Stimulated activated CD8-positive, alpha-beta memory T cell treated with anti-CD3 and anti-CD28 coated beads, Interleukin-2, amount 100 ng/mL, for 1 hour (primary cell): ENCODE measurements at places on chromosomes 12 and 14.
A peak's percentile ranks its signal among the peaks of the same experiment; 100 is the strongest.

- DNase-seq = no peak
Observed at GRCh38 chr12:32874078-32874477, 22.5 kb downstream of the PKP2 start.

- no peak for DNase-seq
Observed at GRCh38 chr12:88057994-88058718, 29.0 kb upstream of the C12orf50 start.

- no peak for DNase-seq
Observed at GRCh38 chr14:34231626-34232025, 230.4 kb downstream of the SPTSSA start.

DNA sequence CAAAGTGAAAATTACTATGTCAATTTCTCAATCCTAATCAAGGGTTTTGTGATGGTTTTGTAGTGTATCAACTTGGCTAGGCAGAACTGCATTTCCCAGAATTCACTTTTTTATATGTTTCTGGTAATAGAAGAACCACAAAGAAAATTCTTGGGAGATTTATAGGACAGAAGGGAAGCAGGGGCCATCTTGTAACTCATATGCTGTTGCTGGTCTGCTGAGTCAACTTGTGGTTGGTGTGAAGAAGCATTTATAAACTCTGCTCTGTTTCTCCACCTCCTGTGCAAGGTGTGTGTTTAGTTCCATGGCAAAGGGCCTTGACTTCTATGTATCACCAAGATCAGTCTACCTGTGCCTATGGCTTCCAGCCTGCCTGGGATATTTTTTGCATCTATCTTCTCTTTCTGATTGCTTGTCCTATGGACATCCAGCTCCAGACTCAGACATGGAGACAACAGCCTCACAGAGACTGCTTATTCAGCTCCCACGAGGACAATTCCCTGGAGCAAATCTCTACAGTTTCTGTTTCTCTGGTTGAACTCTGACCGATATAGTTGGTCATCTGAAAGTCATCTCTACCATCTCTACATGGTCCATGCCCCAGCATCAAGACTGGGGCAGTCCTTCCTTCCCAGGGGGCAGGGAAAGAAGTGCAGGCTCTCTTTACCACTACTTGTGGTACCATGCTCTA, 364.3 kb upstream of the DDHD1 start:
- DNase-seq = no peak

GRCh38 chr12:131407221-131408035, 303.5 kb upstream of the SFSWAP start:
- DNase-seq = no peak

DNA sequence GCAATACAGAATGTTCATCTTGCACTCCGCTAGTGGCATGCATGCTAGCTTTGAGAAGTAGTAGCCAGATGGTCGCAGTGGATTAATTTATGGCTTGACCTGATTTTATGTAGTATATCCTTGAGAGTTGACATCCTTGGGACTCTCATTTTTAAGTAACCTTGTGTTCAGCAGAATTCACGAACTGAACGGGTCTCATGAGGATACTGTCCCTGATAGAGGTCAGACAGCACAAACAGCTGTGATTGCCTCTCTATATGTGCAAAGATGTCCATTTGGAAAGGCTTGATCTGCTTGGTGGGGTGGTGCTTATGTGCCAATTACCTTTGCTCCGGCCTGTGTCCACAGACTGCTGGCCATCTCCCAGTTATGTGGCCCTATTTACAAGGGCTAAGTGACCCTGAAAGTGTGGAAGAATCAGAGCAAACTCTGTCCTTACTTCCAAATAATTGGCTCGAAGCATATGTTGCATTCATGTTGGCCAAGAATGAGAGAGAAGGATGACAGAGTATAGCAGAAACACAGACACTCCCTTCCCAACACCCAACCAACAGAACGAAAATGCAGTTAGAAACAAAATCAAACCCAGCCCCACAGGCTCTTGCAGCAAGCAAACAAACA, 167.1 kb downstream of the CRADD start:
- DNase-seq = no peak

DNA sequence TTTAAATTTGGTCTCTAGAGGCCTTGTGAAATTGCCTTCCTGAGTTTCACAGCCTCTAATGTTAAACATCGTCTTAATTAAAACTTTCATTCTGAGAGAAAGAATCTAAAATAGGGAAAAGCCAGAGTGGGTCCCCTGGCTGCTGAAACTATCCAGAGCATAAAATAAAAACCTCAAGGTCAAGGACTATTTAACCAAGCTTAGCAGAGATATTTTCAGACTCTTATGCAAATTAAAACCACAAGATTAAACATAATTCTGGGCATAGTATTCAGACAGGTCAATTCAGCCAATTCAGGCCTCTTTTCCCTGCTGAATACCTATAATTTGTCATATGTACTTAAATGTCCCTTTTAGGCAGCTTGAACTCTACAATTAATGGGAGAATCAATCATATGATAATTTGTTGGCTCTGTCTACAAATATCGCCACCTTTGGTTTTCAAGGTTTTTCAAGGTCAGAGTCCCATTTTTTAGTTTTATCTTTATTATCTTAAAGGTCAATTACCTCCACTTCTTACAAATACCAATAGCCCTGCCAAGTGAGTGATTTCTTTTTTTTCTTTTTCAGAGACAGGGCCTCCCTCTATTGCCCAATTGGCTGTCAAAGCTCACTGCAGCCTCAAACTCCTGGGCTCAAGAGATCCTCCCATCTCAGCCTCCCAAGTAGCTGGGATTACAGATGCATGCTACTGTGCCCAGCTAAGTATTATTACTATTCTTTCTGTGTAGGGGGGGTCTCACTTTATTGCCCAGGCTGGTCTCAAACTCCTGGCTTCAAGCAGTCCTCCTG, 257.1 kb downstream of the PHLDA1 start:
- no peak for DNase-seq

DNA sequence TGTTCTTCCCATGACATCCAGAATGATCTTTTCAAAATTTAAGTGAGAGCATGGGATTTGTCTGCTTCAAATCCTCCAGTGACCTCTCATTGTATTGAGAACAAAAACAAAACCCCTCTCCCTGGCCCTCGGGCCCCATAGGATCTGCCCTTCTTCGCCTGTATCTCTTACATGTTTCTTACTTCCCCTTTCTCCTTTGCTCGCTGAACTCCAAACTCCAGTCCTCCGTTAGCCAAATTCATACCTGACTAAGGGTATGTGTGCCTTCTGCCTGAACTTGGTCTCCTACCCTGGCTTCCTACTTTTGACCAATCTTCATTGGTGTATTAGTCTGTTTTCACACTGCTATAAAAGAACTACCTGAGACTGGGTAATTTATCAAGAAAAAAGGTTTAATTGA, 13.2 kb upstream of the TSPAN11 start:
- no peak for DNase-seq

- DNase-seq = no peak
Observed at GRCh38 chr14:51342226-51342625, 102.2 kb downstream of the TMX1 start.

- no peak for DNase-seq
Observed at GRCh38 chr14:72739446-72740405, 154.2 kb downstream of the DPF3 start.

DNA sequence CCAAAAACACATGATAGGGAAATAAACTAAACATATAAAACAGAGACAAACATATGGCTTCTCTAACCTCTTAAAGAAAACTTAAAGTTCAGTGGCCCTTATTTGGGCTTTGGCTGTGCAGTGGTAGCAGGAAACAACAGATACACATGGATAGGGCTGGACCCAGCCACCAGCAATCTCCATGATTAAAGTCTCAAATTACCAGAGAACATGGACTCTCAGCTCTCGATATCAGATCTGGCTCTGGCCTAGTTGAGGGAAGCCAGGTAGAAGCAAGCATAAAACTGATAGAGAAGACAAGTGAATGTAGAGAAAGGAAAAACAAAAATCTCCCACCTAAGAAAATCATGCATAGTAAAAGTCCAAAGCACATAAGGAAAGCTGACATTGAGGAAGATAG, 164.8 kb downstream of the ITPR2 start:
- DNase-seq = no peak

- DNase-seq = no peak
Observed at GRCh38 chr12:54840244-54840865, 14.0 kb upstream of the MUCL1 start.

DNA sequence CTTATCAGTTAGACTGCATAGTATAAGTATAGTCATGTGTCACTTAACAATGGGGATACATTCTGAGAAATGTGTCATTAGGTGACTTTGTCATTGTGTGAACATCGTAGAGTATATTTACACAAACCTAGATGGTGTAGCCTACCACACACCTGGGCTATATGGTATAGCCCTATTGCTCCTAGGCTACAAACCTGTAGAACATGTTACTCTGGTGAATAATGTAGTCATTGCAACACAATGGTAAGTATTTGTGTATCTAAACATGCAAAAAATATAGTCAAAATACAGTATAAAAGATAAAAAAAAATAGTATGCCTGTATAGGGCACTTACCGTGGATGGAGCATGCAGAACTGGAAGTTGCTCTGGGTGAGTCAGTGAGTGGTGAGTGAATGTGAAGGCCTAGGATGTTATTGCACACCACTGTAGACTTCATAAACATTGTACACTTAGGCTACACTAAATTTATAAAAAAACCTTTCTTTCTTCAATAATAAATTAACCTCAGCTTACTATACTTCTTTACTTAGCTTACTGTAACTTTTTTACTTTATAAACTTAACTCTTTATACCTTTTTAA, 40.3 kb upstream of the ANKS1B start:
- no peak for DNase-seq

DNA sequence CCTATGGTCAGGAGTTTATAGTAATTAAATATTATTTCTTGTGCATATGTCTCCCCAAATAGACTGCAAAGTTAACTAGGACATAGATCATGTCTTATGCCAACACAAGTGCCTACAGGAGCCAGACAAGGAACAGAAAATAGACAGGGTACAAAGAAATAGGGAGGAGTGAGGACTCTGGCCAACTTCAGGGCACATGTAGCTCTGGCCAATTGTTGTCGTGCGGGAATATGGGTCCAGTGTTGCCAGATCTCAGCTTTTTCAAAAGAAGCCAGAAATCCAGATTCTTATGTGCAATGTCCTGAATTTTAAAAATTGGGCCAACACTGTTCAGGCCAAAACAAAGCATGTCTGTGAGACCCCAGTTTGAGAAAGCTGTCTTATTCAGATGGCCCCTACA, 68.7 kb downstream of the RFX4 start:
- no peak for DNase-seq

- DNase-seq = peak; percentile 54
Observed at GRCh38 chr12:51323966-51324895, at the start of gene BIN2. Gene BIN2 (minus strand): TSS chr12:51324174. CDS start chr12:51324102, 72 bp downstream.

DNA sequence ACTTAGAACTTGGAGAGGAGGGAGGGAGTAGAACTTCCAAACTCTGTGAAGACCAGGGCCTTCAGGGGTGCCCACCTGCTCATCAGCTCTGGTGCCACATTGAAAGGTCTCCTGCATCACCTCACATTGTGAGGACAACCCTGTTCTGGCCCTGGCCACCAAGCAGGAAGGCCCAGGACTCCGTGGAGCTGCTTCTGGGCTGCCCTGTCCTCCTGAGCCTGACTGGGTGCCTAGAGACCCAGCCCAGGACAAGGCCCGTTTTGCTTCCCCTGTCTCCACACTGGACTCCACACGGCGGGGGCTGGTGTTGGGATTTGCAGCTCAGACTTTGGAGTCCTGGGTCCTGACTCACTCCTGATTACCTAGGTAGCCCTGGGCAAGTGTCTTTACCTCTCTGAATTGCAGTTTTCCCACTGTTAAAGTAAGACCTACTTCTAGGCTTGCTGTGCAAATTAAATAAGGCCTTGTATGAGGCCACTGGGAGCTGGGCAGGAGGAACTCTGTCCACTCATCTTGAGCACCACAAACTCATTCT, 12.5 kb upstream of the KRT82 start:
- no peak for DNase-seq

- DNase-seq = no peak
Observed at GRCh38 chr14:36479344-36479743, 40.7 kb downstream of the NKX2-1 start.

DNA sequence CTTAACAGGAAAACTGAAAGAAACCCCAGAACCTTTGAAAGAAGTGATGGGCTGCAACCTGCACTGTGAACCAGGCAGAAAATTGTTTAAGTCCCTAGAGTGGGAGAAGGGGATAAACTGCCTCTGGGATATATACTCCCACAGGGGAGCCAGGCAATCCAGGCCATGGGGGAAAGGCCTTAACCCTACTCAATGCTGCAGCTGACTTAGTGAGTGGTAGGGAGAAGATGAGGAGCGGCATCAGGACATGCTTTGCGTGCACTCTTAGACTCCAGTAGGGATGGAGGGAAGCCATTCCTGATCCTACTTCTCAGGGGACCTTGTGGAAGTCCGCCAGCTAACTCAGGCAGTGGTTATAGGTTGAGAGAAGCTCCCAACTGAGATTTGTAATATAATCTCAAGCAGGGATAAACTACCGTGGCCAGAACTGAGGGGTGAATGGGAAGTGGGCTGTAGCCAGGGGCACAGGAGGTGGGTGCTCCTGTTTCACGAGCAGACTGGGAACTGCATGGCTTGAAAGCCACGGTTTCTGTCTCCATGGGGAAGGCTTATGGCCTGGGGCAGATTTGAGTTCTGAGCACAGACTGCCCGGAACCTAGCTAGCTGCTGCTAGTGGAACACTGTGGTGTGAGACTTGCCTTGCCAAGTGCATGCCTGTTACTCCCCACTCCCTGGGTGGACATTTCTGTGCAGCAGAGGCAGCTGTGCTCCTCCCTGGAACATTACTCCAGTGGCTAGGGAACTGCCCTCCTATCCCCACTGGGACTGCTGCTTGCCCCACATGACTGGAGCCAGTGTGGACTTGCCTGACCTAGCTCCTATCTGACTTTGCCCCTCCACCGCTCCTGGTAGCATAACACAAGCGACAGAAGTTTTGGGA, 119.2 kb upstream of the SCAF11 start:
- DNase-seq = no peak

DNA sequence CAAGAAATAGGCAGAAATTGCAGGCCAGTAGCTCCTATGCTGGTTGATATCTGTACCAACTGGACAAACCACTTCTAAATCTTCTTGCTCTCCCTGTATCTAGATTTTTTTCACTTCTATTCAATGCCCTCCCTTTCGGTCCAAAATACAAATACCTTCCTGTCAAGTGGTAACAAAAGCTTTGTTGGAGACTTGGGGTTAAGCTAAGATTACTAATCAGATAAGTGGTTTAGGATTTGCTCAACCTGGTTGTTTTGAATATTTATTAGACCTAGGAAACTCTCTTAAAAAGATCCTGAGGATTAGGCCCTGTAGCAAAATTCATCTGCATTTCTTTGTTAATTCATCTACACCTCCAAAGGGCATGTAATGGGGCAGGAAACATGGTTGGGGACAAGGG, 410.1 kb downstream of the NAV3 start:
- no peak for DNase-seq

GRCh38 chr12:116411977-116412376, 134.5 kb upstream of the MED13L start:
- DNase-seq = no peak

- DNase-seq = no peak
Observed at GRCh38 chr14:93105362-93105761, 10.4 kb downstream of the ITPK1 start.

GRCh38 chr12:3795492-3796133, 42.7 kb upstream of the CRACR2A start:
- DNase-seq = no peak

- DNase-seq = no peak
Observed at GRCh38 chr12:91574391-91574790, 391.8 kb upstream of the DCN start.

GRCh38 chr14:104422837-104423681, 156.5 kb upstream of the C14orf180 start:
- DNase-seq = no peak

- DNase-seq = no peak
Observed at GRCh38 chr14:65169351-65169750, 67.0 kb upstream of the MAX start.

- DNase-seq = no peak
Observed at GRCh38 chr12:89861086-89861485, 152.4 kb upstream of the ATP2B1 start.

GRCh38 chr12:44777044-44777443, 99.1 kb downstream of the NELL2 start:
- DNase-seq = no peak
